T-helper 17 cell (primary cell): ENCODE measurements at places on chromosomes 1 and 21.

DNA sequence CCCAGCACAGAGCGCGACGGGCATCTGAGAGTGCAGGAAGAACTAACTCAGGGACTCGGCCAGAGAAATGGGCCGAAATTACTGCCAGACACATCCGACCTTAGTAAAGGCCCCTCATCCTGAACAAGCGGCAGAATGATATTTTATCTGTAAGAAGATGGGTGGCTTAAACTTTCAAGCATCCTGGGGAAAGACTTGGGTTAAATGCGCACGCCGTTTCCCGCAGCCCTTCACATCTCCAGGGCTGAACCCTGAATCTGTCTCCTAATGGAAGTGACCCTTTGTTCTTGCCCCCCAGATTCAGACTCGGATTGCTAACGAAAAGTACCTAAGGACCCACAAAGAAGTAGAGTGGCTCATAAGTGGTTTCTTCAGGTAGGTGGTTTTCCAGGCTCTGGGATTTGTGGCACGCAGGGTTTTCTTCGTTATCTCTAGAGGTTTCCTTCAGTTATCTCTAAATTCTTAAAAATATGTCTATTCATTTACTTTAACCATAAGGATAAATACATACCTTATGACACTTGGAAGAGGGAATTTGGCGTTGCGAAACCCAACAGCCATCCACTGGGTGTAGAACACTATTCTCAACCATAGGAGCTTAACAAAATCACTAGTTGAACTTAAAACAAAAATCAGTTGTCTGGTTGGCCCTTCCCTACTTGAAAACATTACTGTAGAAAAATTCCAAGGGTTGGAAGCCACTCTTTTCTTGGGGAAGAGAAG is 627 bp downstream of the RIIAD1 start:
- DNase-seq: no peak
- H3K27me3 ChIP-seq: peaks cover 73% of the 10 kb centered on the region
- H3K4me1 ChIP-seq: peaks cover 18% of the 10 kb centered on the region
- peak overlapping the region; percentile 86 for H3K4me3 ChIP-seq

GRCh38 chr1:64038119-64038518 is 165.3 kb upstream of the UBE2U start:
- peaks cover 4% of the 10 kb centered on the region for H3K36me3 ChIP-seq
- no peak overlapping the region for H3K27ac ChIP-seq
- no peaks in the 10 kb centered on the region for H3K4me1 ChIP-seq
- DNase-seq: no peak

DNA sequence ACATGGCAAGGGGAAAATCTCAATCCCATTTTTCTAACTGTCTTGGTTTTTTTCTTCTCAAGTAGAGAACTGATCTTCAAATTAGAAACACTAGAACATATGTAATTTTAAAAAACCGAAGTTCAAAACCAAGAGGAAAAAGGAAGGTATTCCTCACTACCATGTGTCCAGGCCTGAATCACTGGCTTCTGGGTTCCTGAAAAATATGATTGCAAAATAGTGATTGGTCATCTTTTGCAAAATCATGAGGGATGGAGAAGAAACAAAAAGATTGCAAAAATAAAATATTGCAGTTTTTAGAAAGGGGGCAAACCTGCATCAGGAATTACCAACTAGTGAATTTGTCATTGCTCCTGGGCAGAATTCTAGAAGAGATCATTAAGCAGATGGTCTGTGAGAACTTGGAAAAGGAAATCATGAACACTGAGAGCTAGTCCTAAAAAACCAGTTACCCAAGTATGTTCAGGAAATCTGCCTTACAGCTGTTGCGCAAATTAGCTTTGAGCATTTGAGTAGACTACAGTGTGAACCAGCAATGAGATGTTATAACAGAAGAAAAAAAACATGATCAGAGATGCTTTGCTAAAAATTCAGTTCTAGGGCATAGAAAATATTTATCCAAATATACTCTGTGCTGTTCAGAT is 49.4 kb downstream of the SPATA46 start:
- no peak for DNase-seq
- peaks cover 2% of the 10 kb centered on the region for H3K36me3 ChIP-seq
- H3K27me3 ChIP-seq: peaks cover 65% of the 10 kb centered on the region

GRCh38 chr1:12502336-12503109 is 115.5 kb downstream of the DHRS3 start:
- H3K36me3 ChIP-seq: peaks cover 9% of the 10 kb centered on the region
- H3K4me3 ChIP-seq: no peak overlapping the region
- H3K4me1 ChIP-seq: peaks cover 16% of the 10 kb centered on the region
- H3K27me3 ChIP-seq: no peaks in the 10 kb centered on the region

DNA sequence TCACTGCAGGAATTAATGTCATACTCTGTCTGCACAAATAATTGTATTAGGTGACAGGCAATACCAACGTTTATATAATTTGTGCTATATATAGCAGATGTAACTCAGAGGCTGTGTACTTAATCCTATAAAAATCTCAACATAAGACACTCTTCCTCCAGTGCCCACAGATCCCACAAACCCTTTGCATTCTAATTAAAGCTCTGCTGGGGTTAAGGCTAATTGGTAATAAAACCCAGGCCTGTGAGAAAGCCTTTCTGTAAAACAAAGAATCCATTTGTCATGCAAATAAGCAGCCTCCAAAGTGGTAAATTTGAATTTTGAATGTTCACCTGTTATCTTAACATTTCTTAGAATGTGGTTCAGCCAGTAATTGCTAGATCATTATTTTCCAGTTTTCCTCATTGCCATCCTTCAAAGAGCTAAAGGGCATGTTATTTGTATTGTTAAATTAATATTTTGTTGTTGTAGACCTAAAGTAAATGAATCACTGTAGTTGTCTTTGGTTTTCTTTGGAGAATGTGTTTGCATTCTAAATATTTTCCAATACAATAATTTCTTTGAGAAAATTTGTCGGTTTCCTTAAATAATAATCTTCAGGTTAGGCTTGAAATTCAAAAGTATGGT is 46.3 kb upstream of the PRDX6 start:
- peaks cover 16% of the 10 kb centered on the region for H3K4me1 ChIP-seq
- DNase-seq: no peak

DNA sequence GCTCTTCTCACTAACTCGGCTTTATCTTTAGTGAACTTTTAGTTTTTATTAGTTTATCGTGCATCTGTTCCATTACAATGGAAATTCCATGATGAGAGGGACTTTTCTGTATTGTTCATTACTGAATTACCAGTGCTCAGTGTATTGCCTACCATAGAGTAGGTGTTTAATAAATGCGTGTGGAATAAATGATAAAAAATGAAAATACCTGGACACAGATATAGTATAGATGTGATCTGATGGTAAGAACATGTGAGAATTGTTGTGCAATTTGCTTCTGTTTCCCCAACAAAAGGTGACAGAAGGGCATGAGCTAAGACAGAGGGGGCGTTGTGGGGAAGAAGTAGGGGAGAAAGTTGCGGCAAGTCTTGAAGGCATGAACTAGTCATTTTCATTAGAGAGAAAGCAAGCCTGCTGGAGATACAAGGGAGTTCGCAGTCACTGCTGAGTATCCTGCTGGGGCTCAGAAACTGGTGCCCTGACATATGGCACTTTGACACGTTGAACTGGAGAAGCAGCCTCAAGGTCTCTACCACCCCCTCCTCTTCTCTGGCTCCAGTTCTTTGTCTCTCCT is 5.6 kb upstream of the COG2 start:
- H3K27ac ChIP-seq: no peak overlapping the region
- peaks cover 11% of the 10 kb centered on the region for H3K36me3 ChIP-seq
- no peak for DNase-seq
- H3K4me3 ChIP-seq: no peak overlapping the region
- peaks cover 50% of the 10 kb centered on the region for H3K27me3 ChIP-seq

GRCh38 chr1:186142916-186143315 is 232.1 kb downstream of the TPR start:
- H3K4me1 ChIP-seq: no peaks in the 10 kb centered on the region
- no peak for DNase-seq
- H3K27me3 ChIP-seq: no peaks in the 10 kb centered on the region
- H3K36me3 ChIP-seq: no peaks in the 10 kb centered on the region
- no peak overlapping the region for H3K27ac ChIP-seq

DNA sequence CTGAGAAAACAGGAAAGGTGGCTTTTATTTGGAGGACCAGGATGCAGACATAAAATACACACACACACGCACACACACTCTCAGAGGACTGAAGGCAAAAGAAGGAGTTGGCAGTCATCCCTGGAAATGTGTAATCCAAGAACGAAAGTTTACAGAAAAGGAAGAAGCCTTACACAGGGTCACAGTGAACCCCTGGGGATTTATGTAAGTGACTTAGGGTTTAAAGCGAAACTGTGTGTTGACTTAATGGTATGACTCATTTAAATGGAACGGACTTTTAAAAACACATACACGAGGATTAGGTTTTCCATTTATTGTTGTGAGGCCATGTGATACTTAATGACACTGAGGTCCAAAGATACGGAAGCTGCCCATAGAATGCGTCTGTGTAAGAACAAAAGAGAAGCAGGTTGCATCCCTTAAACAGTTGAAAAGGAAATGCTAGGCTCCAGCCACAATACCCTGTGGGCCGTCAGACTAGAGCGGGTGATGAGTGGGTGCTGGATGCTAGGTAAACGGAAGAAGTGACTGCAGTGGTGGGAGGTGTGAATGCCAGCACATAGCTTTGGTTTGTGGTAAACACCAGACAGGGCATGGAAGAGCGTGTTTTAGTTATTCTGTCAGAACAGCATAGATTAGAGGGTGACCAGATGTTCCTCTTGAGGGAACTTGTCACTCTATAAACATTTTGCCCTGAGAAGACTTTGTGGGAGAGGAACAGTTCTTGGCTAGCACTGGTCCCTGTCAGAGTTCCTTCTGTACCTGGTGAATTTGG is 21.6 kb upstream of the BCL10 start:
- H3K36me3 ChIP-seq: no peaks in the 10 kb centered on the region
- H3K27me3 ChIP-seq: peaks cover 35% of the 10 kb centered on the region
- DNase-seq: no peak
- H3K4me3 ChIP-seq: peak overlapping the region; percentile 73
- H3K27ac ChIP-seq: peak overlapping the region; percentile 42

GRCh38 chr1:157209514-157209913 is 71.3 kb upstream of the ETV3 start:
- no peak for DNase-seq
- no peaks in the 10 kb centered on the region for H3K4me1 ChIP-seq
- H3K27ac ChIP-seq: no peak overlapping the region
- H3K27me3 ChIP-seq: peaks cover 34% of the 10 kb centered on the region
- H3K4me3 ChIP-seq: no peak overlapping the region

DNA sequence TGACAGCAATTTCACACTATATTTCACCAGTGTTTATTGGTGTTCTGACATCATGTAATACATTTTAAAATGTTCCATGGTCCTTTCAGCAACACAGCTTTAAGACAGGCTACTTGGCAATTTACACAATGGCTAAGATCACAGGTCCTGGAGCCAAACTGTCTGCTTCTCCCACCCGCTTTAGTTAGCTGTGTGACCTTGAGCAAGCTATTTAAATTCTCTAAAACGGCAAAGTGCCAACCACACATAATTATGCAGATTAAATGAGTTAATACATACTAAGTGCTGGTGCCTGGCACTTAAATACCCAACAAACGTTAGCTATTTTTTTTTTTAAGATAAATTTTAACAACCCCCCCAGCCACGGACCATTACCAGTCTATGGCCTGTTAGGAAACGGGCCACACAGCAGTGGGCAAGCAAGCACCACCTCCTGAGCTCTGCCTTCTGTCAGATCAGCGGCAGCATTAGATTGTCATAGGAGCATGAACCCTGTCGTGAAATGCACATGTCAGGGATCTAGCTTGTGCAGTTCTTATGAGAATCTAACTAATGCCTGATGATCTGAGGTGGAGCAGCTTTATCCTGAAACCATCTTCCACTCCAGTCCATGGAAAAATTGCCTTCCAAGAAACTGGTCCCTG is 26.9 kb downstream of the SOD1 start:
- peaks cover 9% of the 10 kb centered on the region for H3K4me1 ChIP-seq
- no peaks in the 10 kb centered on the region for H3K27me3 ChIP-seq
- no peak overlapping the region for H3K4me3 ChIP-seq
- no peak for DNase-seq
- peaks cover 9% of the 10 kb centered on the region for H3K36me3 ChIP-seq

DNA sequence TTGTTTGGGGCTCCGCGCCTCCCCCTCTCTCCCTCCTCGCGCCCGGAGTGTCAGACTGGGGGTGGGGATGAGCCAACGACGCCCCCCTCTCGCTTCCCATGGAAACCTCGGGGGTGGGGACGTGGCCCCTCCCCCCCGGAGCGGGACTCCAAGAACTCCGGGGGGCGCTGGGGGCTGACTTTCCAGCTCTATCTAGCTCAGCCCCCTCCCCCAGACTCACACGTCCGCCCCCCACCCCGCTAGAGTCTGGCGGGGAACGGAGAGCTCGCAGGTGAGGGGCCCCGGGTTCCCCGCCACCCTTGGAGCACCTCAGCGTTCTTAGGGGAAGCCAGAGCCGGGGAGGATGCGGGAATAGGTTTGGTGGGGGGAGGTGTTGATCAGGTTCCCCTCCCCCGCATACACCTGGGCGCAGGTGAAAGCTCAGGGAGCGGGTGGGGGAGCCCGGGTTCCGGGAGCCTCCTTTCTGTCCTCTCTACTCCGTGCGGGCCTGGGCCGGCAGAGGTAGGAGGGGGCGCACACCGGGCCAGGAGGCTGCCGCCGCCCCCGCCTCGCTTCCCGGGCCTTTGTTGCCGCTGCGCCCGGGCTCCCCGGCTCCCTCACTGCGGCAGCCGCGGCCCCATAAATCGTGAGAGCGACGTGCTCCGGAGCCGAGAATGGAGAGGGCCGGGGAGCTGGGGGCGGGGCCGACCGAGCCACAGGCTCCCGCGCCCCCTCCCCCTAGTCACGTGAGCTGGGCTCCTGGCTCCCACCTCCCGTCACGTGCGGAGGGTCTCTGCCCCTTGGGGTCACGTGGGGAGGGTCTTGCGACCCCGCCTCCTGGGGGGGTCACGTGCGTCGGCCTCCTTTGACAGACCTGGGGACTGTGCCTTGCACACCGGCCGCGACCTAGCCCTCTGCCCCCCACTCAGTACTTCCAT is 1.9 kb downstream of the EFNA3 start:
- no peak overlapping the region for H3K27ac ChIP-seq
- H3K36me3 ChIP-seq: peaks cover 4% of the 10 kb centered on the region
- H3K27me3 ChIP-seq: peaks cover 35% of the 10 kb centered on the region

DNA sequence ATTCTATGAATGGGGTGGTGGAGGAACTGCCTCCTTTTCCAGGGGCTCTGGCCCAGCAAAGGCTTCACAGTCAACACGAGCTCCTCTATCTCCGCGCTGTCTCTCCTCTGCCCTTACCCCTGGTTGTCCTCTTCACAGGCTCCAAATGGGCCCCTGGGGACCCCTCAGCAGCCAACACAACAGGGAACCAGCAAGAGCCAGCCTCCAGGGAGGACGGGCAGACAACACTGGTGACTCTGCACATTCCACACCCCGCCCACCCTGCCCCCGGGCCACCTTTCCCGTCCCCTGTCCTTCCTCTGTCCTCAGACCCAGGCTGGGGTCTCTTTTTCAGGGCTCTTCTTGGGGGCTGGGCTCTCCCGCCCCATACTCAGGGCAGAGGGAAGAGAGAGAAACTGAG is 17.5 kb upstream of the ETV3 start:
- no peak for DNase-seq
- no peaks in the 10 kb centered on the region for H3K36me3 ChIP-seq
- peaks cover 40% of the 10 kb centered on the region for H3K27me3 ChIP-seq
- peaks cover 30% of the 10 kb centered on the region for H3K4me1 ChIP-seq
- H3K27ac ChIP-seq: no peak overlapping the region
- H3K4me3 ChIP-seq: peak overlapping the region; percentile 53

GRCh38 chr1:190477762-190478148 is at the start of gene BRINP3:
Gene BRINP3, minus strand, starts transcription at chr1:190477864.
- no peaks in the 10 kb centered on the region for H3K36me3 ChIP-seq
- peaks cover 2% of the 10 kb centered on the region for H3K4me1 ChIP-seq
- peak within 1 kb of the TSS; percentile 21 for H3K4me3 ChIP-seq
- H3K27ac ChIP-seq: no peak within 1 kb of the TSS
